CD4-positive, alpha-beta T cell treated with Interferon gamma for 1 hour (primary cell): ENCODE measurements at places on chromosomes 6 and 20.

- DNase-seq = no peak
These were observed 115.4 kb downstream of the ISM1 start for GRCh38 chr20:13336308-13337089.

DNA sequence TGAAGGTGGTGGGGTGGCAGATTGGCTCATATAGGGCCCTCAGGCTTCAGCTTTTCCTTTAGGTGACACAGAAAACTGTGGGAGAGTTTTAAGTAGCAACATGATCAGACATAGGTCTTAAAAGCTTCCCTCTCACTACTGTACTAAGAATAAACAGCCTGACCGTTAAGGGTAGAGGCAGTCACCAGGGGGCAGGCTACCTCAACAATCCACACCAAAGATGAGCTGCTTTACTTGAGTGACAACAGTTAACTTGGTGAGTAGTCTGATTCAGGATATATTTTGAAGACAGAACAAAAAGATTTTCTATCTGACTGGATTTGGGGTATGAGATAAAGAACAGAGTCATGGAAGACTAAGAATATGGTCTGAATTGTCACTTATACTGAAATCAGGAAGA lies 193.1 kb upstream of the SHLD1 start:
- DNase-seq = peak; percentile 46

DNA sequence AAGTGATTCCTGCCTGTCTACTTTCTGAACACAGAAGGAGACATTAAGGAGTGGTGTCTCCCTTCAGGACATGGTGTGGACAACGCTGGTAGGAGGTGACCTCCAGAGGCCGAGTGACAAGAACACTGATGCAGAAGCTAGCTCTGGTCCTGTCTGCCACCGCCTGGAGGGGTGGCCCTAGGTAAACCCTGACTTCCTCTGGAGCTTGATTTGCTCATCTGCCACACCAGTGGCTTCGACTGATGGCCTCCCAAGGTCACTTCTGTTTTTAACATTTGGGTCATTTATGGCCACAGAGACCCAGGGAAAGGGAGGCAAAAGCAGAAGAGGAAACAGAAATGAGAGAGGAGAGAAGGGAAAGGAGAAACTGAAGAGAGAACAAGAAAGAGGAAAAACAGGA lies 49.4 kb upstream of the SLC22A23 start:
- DNase-seq = no peak

DNA sequence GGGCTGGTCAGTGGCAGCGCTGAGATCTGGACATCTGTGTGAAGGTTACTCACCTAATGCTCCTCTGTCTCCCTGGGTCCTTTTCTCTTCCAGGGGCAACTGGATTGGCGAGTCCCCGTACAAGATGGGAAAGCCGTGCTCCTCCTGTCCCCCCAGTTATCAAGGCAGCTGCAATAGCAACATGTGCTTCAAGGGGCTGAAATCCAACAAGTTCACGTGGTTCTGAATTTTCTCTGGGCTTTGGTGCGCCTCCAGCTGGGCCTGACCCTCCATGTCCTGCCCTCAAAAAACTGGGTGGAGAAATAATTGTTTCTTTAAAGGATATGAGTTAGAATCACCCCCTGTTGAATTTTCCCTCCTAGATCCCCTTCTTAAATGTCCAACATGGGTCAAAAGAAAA lies 4.9 kb upstream of the HNF4A start:
- DNase-seq = no peak

GRCh38 chr6:10957414-10957886 lies 70.6 kb downstream of the SYCP2L start:
- DNase-seq = no peak

GRCh38 chr6:154969796-154970195 lies 25.3 kb upstream of the TIAM2 start:
- DNase-seq = no peak

DNA sequence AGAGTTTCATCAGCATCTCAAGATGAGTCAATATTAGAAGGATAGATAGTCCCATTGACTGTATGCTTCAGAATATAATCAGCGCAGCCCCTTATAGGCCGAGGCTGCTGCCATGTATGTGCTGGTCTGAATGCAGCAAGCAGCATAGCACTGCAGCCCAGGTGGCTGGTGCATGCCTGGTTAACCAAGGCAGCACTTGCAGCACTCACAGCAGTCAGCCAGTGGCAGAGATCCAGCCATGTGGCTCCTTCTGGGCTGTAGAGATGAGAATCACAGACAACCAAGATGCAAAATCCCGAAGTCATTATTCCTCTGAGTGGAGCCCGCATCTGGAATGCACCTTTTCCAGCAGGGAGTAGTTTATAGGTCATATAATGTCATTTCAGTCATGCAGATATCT lies 251.9 kb downstream of the UST start:
- DNase-seq = no peak

- DNase-seq = no peak
These were observed 203.4 kb upstream of the KCNQ5 start for GRCh38 chr6:72418495-72418894.

DNA sequence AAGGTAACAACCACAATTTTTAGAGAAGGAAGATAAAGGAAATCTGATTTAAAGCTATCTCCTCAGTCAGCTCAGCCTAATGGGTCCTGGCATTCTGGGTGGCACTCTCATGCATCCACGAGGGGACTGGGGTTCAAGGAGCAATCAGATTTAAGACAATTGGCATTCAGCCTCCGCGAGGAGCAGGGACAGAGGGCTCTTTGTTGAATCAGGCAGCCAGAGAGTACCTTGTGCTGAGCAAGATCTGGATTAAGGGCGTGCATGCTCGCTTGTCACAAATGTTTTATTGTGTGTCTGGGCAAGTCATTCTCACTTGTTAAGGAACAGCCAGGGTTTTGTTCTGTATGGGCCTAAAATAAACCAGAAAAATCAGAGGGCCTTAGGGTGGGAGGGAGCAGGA lies 475.3 kb upstream of the NRSN1 start:
- no peak for DNase-seq

- DNase-seq = no peak
These were observed 468.2 kb upstream of the ARID1B start for GRCh38 chr6:156309017-156309416.

DNA sequence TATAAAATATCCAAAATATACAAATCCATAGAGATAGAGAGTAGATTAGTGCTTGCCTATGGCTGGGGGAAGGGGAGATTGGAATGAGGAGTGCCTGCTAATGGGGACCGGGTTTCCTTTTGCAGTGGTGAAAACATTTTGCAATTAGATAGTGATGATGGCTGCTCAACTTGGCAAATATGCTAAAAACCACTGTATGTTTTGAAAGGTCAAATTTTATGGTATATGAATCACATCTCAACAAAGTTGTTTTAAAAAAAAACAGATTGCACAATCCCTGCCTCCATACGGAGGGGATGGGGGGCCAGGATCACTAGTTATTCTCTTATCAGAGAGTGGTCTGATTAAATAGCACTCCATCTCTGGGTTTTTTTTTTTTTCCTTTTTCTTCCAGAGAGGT lies 76.9 kb upstream of the RIPOR2 start:
- no peak for DNase-seq

- DNase-seq = peak; percentile 20
These were observed at the start of gene STXBP5 for GRCh38 chr6:147204060-147204785. Gene STXBP5 (plus strand): TSS chr6:147204417. CDS start chr6:147204533, 116 bp downstream.

- DNase-seq = no peak
These were observed 108.4 kb upstream of the MAP3K7 start for GRCh38 chr6:90695316-90695715.

GRCh38 chr20:17678295-17678694 lies 3.7 kb downstream of the RRBP1 start:
- no peak for DNase-seq

GRCh38 chr6:314377-314776 lies 22.1 kb downstream of the DUSP22 start:
- no peak for DNase-seq

DNA sequence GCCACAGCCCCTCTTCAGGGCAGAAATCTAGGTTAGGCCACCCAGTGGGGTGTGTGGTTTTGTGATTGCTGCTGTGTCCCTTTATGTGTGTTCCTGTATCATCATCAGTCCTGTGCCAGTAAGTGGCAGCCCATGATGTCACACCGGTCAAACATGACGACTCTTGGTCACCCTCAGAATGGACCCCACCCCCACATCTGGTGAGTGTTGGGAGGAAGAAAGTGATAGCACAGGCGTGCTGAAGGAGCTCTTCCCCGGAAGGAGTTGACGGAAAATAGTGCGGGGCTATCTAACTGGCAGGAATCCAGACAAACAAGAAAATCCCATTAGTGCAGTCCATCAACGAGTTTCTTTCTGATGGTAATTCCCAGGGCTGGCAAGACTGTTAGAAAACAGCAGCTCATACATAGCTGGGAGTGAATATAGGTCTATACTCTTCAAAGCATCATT lies 33.4 kb upstream of the IL17A start:
- no peak for DNase-seq

GRCh38 chr6:136466777-136467176 lies 83.4 kb downstream of the MAP7 start:
- no peak for DNase-seq

DNA sequence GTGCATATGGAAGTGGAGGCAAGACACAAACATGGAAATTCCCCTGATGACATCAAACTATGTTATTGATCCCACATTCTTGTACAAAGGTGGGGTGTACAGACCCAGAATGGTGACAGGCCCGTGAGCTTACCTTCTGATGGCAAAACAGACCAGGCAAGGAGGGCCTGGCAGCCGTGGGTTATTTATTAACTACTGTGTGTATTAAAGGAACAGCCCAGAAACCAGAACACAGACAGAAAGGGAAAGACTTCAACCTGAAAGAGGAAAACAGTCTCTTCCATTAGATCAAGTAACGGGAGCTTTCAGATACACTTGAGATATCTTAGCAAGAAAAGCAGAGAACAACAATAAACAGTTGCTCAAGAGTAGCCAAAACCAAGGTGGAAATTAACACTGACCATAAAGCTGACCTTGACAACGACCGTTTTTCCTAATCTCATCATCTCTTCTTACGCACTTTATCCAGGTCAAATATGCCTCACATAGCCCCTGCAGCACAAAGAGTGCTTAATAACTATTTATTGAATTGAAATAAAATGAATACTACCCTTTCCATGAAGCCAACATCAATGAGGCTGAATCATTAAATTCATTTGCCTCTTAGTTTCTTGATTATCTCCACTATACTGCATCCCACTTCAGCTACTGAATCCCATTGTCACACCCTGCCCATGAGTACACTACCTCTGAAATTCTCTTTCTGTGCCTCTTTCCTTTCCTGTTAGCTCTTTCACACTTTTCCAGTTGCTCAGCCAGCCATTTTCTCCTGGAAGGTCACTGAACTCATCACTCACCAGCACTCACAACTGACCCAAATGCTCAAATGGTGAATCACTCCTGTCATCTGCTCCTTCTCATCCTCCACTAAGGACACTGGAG lies 67.4 kb downstream of the MOXD1 start:
- no peak for DNase-seq

- DNase-seq = peak; percentile 55
These were observed 7.6 kb upstream of the TMEM14A start for GRCh38 chr6:52663120-52663935.

GRCh38 chr20:25282034-25282781 lies 34.3 kb downstream of the PYGB start:
- no peak for DNase-seq

DNA sequence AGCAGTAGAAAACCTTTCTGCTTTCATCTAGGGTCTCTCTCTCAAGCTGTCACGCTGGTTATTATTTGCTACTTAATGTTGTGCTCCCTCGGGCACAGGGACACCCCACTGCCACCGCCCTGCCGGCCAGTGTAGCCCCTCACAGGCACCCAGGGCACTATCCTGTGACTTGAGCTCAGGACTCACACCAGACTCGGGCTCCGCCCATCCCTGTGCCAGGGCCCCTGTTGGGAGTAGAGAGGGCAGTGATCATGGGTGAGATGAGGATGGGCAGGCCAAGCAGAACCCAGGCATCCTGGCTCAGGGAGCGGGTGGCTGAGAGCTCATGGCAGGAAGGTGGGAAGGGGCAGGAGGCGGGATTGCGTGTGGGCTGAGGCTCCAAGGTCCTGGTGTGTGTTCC lies 371.9 kb downstream of the ZFAND3 start:
- DNase-seq = no peak

- DNase-seq = no peak
These were observed 80.8 kb downstream of the CBFA2T2 start for GRCh38 chr20:33570743-33571142.

GRCh38 chr6:161503570-161503969 lies 229.7 kb upstream of the AGPAT4 start:
- DNase-seq = no peak

- DNase-seq = no peak
These were observed 407 bp downstream of the GABRR2 start for GRCh38 chr6:89314692-89315091.

- no peak for DNase-seq
These were observed 519.7 kb downstream of the CDH26 start for GRCh38 chr20:60477958-60478357.

DNA sequence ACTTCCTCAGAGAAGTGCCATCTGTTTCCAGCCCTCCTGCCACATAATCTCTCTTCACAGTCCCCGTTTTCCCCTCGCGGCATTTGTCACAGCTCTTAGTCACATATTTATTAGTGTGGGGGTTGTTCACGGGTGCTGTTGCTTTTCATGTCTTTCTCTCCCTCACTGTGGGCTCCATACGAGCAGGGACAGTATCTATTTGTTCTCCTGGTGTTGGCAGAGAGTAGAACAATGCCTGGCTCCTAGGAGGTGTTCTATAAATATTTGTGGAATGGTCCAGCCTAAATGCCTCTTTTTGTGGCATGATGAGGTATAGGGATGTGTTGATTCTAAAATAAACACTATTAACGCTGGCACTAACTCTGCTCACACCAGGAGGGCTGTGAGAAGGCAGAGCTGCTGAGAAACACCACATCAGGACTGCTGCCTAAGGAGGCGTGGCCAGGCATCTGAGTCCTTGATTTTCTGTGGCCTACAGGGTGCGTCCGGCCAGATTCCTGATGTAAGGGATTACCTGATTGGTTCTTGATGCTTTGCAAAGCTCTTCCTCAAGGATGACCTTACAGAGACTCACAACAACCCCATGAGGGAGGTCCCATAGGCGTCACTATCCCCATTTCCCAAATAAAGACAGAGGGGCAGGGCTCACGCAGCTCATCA lies 219.8 kb upstream of the ARID1B start:
- peak; percentile 16 for DNase-seq

DNA sequence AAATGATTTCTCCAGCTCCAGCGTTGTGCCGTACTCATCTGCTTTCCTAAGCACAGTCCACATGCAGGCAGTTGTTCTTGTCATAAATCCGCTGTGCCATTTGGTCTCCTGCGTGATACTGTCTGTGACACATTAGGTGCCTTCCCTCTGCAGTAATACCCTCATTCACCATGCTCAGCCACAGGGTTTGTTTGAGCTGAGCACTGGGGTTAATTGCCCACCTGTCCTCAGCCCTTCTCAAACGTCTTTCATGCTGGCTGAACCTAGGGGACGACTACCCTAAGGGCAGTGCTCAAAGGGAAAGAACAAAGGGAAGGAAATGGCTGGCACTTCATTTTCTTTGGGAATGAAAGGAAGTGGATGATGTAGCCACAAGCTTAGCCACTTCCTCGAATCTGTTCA lies 64.2 kb upstream of the MYLIP start:
- no peak for DNase-seq

DNA sequence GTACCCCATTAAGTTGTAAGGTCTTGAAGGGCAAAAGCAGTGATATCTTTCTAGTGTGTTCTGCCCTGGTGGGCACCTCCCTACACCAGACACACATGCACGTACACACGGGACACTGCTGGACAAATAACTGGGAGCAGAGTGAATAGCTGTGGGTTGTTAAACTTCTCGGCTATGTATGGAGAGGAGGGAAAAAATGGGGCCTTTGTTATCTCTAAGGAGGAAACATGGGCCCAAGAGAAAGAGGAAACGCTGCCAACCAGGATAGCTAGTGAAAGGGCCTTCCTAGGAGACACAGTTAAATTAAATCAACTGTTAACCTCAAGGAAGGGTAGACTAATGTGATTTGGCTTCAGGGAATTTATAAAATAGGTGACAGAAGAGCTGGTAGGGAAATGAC lies 169.7 kb downstream of the MYLK4 start:
- no peak for DNase-seq
